Ascending aorta (tissue), 2 donors: ENCODE measurements at places on chromosomes 16 and 17. TPM values are rescaled to one million over a fixed set of nuclear protein-coding genes. Genes with fewer than 3 reads are reported as not detected.

DNA sequence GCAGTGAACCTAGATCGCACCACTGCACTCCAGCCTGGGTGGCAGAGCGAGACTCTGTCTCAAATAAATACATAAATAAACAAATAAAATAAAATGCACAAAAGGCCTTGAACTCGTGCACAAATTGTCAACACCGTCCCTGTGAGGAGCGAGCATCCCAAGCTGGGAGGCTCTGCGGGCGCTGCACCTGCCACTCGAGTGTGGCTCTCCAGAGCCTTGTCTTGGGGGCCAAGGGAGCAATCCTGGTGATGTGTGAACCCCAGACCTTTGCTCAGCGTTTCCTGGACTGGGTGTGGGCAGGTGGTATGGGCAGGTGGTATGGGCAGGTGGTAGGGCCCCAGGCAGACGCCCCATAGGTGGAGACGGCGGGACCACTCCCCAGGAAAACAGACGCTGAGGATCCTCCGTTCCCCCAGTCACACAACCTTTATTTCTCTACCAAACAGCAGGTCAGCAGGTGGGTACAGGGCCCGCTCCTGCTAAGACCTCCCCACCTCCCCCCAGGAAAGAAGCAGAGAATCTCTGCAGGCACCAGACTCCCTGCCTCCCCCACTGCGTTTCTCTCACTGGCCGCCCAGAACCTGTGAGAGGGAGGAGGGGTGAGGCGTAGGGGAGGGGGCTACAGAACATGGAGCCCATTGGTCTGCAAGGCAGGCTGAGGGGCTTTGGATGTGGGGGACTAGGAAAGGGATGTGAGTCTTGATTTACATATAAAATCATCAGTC lies 7.4 kb upstream of the P2RX1 start:
- H3K4me1 ChIP-seq, result peaks cover 27% of the 10 kb centered on the region
- no peak overlapping the region for H3K27ac ChIP-seq
- H3K4me3 ChIP-seq, result no peak overlapping the region
- DNase-seq, result no peak

DNA sequence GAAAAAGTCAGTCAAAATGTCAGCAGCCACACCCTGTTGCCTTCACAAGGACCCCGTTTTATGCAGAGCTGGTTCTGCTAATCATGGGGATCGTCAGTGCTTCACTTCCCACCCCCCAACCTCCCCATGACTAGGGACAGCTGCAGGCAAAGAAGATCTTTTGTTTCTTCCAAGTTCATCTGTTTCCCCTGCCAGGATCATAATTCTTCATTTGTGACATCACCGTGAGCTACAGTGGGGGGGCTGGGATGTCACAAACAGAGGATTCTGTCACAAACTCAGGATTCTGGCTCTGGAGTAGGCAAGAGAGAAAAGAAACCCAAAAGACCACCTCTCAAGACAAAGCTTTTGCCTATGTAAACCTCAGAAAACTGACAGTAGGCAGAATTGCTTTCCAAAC lies 24.7 kb downstream of the DNAJC7 start:
- H3K27me3 ChIP-seq, result no peaks in the 10 kb centered on the region
- no peak for DNase-seq
- no peaks in the 10 kb centered on the region for H3K4me1 ChIP-seq
- H3K36me3 ChIP-seq, result peaks cover 76% of the 10 kb centered on the region

DNA sequence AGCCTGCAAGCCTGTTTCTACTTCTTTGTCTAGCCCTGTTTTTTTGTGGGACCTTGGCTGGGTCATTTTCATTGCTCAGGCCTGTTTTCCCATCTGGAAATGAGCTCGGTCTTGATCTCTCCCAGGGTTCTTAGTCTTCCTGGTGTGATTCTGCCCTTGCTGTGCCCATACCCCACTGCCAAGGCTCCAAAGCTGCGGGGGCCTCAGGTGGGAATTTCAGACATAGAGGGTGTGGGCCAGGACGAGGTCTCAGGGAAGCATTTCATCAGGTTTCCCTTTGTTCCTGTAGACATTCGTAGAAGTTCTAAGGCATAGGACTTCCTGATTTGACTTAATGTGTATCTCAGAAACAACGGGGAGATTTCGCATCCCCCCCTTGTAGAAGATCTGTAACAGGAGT lies 5.8 kb downstream of the MPRIP start:
- peaks cover 3% of the 10 kb centered on the region for H3K4me1 ChIP-seq
- peak overlapping the region; percentile 20 for H3K27ac ChIP-seq
- H3K36me3 ChIP-seq, result no peaks in the 10 kb centered on the region
- no peaks in the 10 kb centered on the region for H3K27me3 ChIP-seq
- H3K4me3 ChIP-seq, result no peak overlapping the region

DNA sequence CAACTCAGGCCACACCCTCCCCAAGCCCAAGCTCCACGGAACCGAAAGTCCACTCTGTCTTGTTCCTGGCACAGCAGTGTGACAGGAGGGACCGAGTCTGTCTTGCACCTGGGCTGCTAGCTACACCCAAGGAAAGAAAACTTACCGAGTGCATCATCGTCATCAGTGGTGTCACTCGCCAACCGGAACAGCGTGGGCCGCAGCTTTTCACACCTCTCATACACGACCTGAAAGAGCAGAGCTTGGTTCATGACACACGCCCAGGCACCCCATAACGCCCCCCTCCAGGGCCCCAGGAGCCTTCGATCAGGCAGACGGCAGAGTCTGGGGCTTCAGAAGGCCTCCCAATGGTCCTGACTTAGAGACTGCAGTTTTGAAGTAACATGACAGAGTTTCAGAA lies 27.5 kb downstream of the GGA2 start:
- no peaks in the 10 kb centered on the region for H3K27me3 ChIP-seq
- no peaks in the 10 kb centered on the region for H3K4me1 ChIP-seq
- peaks cover 92% of the 10 kb centered on the region for H3K36me3 ChIP-seq
- no peak for DNase-seq
- H3K4me3 ChIP-seq, result no peak overlapping the region
- no peak overlapping the region for H3K27ac ChIP-seq

GRCh38 chr16:3837851-3838586 lies 42.5 kb downstream of the CREBBP start:
- H3K4me3 ChIP-seq, result no peak overlapping the region
- H3K27me3 ChIP-seq, result no peaks in the 10 kb centered on the region
- no peak overlapping the region for H3K27ac ChIP-seq
- no peaks in the 10 kb centered on the region for H3K36me3 ChIP-seq
- H3K4me1 ChIP-seq, result peaks cover 21% of the 10 kb centered on the region

DNA sequence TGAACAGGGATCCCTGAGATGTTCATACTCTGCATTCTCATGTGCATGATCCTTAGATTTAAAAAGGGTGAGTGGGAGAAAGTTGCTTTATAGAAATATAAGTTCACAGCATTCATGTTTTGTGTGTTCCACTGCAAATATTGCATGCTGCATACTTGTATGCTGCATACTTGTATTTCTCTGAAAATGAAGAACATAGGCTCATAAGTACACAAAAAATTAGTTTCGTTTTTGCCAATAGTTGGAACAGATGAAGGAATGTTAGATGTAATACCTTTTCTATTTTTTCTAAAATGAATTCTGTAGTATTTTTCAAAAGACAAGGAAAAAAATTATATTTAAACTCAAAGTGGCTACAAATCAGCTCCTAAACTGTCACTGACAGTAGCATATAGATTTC lies 79.0 kb downstream of the NFAT5 start:
- no peak overlapping the region for H3K4me3 ChIP-seq
- no peaks in the 10 kb centered on the region for H3K4me1 ChIP-seq
- no peak for DNase-seq
- no peaks in the 10 kb centered on the region for H3K27me3 ChIP-seq
- peaks cover 17% of the 10 kb centered on the region for H3K36me3 ChIP-seq

GRCh38 chr16:81148277-81148676 lies 52.1 kb upstream of the GCSH start:
- H3K27me3 ChIP-seq, result no peaks in the 10 kb centered on the region
- no peak for DNase-seq
- no peaks in the 10 kb centered on the region for H3K36me3 ChIP-seq
- H3K4me1 ChIP-seq, result no peaks in the 10 kb centered on the region

DNA sequence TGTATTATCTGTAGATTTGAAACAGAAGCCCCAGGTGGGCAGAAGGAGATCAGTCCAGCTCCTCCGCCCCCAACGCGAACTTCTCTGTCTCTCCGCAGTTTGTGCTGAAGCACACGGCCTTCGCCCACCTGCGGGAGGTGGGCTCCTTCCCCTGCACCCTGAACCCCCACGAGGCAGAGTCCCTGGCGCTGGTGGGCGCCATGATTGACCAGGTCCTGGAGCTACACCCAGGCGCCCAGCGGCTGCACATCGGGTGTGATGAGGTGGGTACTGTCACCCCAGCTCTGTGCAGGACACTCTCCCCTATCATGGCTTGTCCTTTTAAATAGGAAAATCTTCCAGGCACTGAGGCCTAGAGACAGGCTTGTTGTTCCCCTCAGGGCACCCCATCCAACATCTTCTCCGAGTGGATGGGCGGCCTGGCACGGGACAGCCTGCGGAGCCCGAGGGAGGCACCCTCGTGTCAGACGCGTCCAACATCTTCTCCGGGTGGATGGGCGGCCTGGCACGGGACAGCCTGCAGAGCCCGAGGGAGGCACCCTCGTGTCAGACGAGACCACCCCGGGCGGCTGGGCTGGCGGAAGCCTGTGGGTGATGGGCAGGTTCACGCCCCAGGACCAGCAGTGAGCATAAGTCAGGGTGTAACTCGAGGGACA lies 15.3 kb upstream of the OGFOD3 start:
- peaks cover 7% of the 10 kb centered on the region for H3K36me3 ChIP-seq
- H3K4me1 ChIP-seq, result no peaks in the 10 kb centered on the region
- DNase-seq, result no peak
- no peak overlapping the region for H3K4me3 ChIP-seq

GRCh38 chr16:180681-181564 lies 664 bp downstream of the HBQ1 start:
- H3K4me3 ChIP-seq, result peak overlapping the region; percentile 49
- peaks cover 10% of the 10 kb centered on the region for H3K4me1 ChIP-seq
- H3K36me3 ChIP-seq, result no peaks in the 10 kb centered on the region

DNA sequence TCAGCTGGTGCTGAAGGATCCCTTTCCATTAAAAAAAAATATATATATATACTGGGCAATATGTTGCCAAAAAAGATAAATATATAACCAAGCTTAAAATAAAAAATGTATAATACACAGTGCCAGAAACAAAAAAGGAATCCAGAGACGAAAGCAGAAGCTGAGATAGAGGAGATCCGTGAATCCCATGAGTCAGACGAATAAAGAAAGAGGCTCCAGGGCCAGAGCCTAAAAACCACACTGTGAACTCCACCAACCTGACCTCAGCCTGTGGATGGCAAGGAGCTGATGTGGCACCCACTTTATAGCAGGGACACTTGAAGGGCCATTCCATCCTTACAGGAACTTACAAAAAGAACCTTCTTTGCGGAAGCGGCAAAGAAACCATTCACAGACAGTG lies 34.8 kb downstream of the PITPNM3 start:
- no peak overlapping the region for H3K27ac ChIP-seq
- no peaks in the 10 kb centered on the region for H3K27me3 ChIP-seq
- H3K4me3 ChIP-seq, result no peak overlapping the region
- H3K4me1 ChIP-seq, result no peaks in the 10 kb centered on the region
- H3K36me3 ChIP-seq, result no peaks in the 10 kb centered on the region
- DNase-seq, result no peak

DNA sequence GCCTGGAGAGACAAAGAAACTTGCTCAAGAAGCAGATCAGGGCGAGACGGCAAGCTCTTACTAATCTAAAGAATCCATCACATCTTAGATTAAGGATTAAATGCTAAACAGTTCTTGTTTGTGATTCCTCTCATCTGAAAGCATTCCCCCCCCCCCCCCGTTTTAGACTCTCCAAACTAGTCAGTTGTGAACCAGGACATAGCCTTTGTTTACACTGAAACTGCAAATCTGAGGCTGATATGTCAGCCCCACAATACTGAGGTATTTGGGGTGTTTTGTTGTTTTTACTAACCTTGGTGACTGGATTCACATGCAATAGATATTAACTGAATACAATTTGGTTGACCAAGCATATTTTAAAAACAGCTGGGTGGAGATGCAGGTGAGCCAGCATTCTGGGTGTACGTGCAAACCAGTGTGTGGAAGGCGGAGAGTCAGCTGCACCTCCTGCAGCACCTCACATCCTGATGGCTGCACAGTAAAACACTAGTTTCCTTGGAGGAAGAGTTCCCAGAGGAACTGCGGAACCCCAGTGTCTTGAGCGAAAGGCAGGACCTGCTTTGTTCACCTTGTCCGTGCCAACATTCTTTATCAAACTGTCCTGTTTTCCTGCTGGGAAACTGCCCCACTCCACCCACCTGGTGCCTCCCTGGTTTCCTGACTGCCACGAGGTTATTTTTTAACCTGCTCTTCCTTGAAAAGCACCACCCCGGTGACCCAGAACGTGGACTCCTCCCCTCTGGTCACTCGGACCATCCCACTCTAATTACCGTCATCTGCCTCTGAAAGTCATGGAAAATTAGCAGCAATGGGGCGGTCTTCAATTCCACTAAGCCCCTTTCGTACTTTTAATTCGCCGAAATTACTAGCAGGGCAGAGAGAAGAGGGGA lies 1.2 kb upstream of the YPEL2 start:
- DNase-seq, result peak; percentile 84
- peak overlapping the region; percentile 97 for H3K27ac ChIP-seq
- H3K4me1 ChIP-seq, result peaks cover 43% of the 10 kb centered on the region
- no peaks in the 10 kb centered on the region for H3K27me3 ChIP-seq
- H3K36me3 ChIP-seq, result no peaks in the 10 kb centered on the region

- no peaks in the 10 kb centered on the region for H3K36me3 ChIP-seq
- no peaks in the 10 kb centered on the region for H3K27me3 ChIP-seq
- no peak overlapping the region for H3K27ac ChIP-seq
- no peak for DNase-seq
- no peak overlapping the region for H3K4me3 ChIP-seq
Measured at GRCh38 chr17:65780111-65780510, 218.7 kb upstream of the AXIN2 start.

- H3K36me3 ChIP-seq, result peaks cover 27% of the 10 kb centered on the region
- H3K4me1 ChIP-seq, result no peaks in the 10 kb centered on the region
- no peak for DNase-seq
- H3K4me3 ChIP-seq, result no peak overlapping the region
Measured at GRCh38 chr16:72963533-72964315, 84.2 kb downstream of the ZFHX3 start.

GRCh38 chr16:50988441-50988840 lies 162.6 kb downstream of the SALL1 start:
- no peaks in the 10 kb centered on the region for H3K27me3 ChIP-seq
- H3K27ac ChIP-seq, result no peak overlapping the region
- H3K4me3 ChIP-seq, result no peak overlapping the region
- H3K4me1 ChIP-seq, result no peaks in the 10 kb centered on the region
- DNase-seq, result no peak
- no peaks in the 10 kb centered on the region for H3K36me3 ChIP-seq

GRCh38 chr16:68236137-68236825 lies 354 bp upstream of the ESRP2 start:
- H3K4me1 ChIP-seq, result peaks cover 16% of the 10 kb centered on the region
- peak overlapping the region; percentile 78 for H3K27ac ChIP-seq
- H3K27me3 ChIP-seq, result no peaks in the 10 kb centered on the region
- H3K36me3 ChIP-seq, result no peaks in the 10 kb centered on the region
- H3K4me3 ChIP-seq, result peak overlapping the region; percentile 54

GRCh38 chr17:78789149-78789662 lies 7.1 kb upstream of the CYTH1 start:
- H3K36me3 ChIP-seq, result peaks cover 2% of the 10 kb centered on the region
- no peak for DNase-seq
- H3K4me1 ChIP-seq, result peaks cover 20% of the 10 kb centered on the region
- no peaks in the 10 kb centered on the region for H3K27me3 ChIP-seq
- H3K27ac ChIP-seq, result peak overlapping the region; percentile 64

The ARHGAP23 gene
- total RNA-seq, result 89.0 TPM

The CD300E gene
- total RNA-seq, result 0.21 TPM

The SMARCD2 gene
- 78.0 TPM for total RNA-seq

The STAT5B gene
- total RNA-seq, result 80.6 TPM

The ITPRIPL2 gene
- 94.5 TPM for total RNA-seq

The TEKT1 gene
- not detected for total RNA-seq

The PKMYT1 gene
- total RNA-seq, result not detected

The SMIM5 gene
- not detected for total RNA-seq
